KG1 (cell line): ENCODE measurements at places on chromosomes 7 and 10.
A peak's percentile ranks its signal among the peaks of the same experiment; 100 is the strongest.

DNA sequence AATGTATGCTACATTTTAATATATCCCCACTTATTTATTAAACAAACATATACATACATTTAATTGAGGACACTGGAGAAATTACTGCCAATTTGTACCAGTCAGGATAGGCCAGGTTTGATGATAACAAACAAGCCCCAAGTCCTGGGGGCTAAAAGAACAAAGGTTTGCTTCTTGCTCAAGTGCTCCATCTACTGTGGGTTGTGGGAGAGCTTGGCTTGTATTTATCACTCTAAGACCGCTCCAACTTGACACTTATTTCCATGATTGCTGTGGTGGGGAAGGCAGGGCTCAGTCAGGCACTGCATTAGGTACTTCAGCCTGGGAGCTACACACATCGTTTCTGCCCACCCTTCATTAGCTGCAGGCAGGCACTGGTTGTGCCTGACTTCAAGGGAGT lies 136.6 kb upstream of the ZNF32 start:
- DNase-seq, result no peak

GRCh38 chr10:110893559-110894179 lies 21.9 kb downstream of the PDCD4 start:
- peak; percentile 28 for DNase-seq

- DNase-seq, result no peak
These were observed 174.4 kb upstream of the LYZL2 start for GRCh38 chr10:30803892-30804322.

DNA sequence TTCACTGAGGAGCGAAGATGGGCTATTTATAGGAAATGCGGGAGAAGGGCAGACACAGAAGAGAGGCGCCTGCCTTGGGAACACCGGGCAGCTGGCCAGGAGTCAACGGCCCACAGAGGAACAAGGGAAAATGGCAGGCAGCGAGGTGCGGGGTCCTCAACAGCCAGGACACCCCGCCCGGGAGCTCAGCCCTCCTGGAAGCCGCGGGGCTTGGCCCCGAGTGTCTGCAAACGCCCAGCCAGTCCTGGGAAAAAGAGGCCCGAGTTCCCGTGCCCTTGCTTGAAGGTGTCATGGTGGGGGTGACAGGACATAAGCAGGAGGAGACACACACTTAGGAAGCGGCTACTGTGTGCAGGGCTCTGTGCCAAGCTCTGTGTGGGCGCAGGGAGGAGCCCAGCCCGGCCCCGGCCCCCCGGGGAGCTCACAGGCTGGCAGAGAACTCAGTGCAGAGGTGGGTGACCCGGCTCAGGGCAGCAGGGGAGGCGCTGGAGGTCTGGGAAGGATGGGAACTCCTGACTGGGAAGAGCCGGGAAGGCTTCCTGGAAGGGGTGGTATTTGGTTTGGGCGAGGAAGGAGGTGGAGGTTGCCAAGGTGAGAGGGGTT lies 79.9 kb downstream of the ELFN1 start:
- DNase-seq, result no peak

DNA sequence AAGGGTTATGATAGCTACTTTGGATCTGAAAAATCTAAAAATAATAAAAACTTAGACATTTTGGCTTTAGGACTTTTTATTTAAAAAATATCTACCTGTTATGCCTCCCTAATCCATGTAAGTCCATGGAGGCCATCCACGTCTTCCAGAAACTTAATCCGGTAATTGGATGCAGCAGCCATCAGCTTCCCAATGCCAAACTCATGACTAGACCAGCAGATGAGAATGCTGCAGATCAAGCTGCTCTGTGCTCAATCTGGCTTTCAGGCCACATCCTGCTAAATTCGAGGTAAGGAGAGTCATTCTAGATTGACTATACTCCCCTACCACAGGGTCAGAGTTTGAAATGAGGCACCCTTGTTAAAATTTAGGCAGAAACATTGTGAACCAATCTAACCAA lies 168.5 kb upstream of the TCERG1L start:
- DNase-seq, result no peak

DNA sequence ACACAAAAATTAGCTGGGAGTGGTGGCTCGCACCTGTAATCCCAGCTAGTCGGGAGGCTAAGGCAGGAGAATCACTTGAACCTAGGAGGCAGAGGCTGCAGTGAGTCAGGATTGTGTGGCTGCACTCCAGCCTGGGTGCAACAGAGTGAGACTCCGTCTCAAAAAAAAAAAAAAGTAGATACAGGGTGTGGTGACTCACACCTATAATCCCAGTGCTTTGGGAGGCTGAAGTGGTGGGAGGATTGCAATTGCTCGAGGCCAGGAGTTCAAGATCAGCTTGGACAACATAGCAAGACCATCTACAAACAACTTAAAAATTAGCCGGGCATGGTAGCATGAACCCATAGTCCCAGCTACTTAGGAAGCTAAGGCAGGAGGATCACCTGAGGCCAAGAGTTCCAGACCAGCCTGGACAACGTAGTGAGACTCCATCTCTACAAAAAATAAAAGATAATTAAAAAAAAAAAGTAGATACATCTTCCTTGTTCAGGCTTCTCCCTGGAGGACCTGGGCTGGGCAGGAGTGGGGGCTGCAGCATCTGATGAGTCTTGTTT lies 2.0 kb downstream of the MOSPD3 start:
- DNase-seq, result no peak

GRCh38 chr10:130074639-130075038 lies 36.0 kb downstream of the C10orf143 start:
- no peak for DNase-seq

DNA sequence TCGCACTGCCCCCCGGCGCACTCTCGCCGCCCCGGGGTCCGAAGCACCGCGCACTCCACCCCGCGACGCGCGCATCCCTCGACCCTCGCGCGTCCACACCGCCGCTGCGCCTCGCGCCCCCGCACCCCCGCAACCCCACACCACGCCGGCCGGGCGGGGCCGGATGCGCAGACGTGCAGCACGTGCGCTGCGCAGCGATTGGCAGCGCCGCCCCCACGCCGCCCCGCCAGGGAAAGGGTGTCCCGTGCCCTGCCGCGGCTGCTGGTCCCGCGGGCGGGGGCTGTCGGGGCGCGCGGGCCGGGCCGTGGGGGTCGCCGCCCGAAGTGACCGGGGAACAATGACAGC lies 53.7 kb upstream of the KDM7A start:
- DNase-seq, result no peak

DNA sequence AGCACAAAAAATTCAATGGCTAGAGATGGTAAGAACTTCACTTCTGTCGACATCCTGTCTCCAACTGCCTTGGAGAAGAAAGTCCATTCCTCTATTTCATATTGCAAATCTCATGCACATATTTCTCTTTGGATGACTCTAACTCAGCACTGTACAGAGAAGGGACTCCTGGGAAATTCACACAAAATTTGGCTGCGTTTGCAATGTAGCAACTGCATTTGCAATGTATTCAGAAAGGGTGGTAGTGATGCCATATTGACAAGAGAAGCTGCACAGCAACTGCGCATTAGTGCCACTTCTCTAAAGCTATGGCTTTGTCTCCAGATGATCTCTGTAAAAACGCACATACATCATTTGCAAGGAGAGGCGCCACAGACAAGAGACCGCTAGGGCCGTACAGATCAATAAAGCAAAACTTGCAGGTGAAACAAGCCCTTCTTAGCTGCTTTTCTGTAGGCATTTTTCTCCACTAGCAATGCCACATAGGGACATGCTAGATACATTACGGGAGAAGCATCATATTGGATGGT lies 389.5 kb downstream of the TCERG1L start:
- DNase-seq, result no peak

DNA sequence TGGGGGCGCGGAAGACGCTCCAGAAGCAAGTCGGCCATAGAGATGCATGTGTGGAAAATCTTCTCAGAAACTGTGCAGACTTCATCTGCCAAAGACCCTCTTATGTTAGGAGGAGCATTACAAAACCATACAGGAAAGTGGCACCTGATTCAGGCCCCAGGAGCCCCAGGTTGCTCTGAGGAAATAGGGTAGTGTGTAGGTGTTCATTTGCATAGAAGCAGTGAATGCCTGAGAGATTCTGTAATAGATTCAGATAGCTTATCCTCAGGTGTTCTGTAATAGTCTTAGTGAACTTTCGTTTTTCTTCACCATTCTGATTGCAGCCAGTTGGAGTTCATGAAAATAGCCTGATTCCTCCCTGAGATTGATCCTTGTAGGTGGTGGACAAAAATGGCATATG lies 106.4 kb upstream of the GJD4 start:
- no peak for DNase-seq

- no peak for DNase-seq
These were observed 1.9 kb downstream of the DGKI start for GRCh38 chr7:137844677-137845425.

- DNase-seq, result no peak
These were observed 74.6 kb upstream of the EGFR start for GRCh38 chr7:54944179-54944578.

DNA sequence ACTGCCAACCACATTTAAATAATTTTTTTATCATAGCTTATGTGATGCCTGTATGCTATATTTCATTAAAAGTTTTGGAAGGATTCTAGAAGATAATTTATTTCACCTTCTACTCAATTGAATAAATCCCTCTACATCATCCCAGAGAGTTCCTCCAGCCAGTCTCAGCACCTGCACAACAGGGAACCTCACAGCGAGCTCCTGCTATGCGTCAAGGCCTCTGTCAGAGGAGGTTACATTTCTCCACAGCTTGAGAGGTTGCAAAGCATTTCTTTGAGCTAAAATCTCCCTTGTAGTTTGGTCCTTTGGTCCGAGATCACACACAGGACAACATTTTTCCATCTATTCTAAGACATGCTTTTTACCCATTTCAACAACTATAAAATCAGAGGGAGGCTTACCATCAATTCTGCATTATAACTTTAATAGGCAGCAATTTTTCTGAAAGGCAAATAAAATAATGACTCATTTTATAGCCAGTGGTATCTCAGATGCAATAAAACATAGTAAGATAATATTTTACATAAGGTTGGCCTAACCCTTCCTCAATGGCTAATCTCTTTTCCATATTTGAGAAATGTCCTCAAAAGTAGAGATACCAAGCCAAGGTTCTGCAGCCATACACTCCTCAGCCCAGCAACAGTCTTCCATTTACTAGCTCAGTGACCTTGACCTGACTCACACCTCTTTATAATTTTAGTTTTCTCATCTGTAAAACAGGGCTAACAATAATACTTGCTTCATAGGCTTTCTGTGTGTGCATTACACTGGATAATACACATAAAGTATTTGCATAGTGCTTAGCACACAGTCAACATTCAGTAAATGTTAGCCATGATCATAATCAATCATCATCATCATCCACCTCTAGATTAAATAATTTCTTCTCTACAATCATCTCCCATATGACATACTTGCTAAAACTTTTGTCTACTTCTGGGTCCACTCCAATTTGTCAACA lies 68.8 kb downstream of the DOCK4 start:
- no peak for DNase-seq

DNA sequence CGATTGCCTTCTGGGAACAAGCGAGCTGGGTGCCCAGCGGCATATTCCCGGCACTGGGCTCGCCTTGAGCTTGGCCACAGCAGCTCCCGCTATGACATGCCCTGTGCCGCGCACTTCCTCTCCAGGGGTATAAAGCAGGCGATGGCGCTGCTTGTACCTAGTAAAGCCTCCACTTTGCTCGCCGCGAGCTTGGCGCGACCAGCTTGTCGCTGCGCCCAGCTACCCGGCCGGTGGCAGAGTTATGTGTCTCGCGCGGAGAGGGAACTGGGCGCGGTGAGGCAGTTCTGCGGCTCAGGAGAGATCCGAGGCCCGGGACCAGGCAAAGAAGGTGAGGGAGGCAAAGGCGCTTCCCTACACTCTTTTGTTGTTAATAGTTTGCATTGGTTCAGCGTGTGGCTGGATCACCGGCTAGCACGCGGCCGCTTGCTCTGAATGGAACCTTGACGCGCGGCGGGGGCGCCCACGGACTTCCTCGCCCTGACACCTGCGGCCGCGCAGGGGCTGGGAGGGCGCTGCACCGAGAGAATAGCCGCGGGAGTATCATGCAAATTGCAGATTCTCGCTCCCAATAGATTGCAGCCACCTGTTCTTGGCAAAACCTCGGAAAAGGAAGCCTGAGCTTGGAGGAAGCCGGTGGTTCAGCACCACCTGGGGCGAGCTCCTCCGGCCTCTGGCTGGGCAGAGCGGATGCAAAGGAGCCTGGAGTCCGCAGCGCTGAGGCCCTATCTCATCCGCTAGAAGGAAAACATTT lies 3.0 kb upstream of the BUB3 start:
- no peak for DNase-seq

DNA sequence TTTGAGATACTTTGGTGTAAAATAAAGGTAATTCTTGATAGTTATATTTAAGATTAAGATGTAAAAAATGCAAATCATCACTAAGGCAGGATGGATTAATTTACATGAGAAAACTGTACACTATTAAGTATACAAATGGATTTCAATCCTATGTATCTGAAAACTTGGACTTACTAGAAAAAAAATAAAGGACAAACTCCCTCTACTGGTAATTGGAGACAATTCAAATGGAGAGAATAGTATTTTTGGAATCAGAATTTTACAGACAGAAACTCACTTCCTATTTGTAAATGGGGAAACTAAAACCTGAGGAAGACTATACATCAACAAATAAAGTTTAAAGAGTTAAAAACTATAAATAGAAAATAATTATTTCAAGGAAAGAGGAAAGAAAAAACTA lies 62.6 kb downstream of the CUL2 start:
- no peak for DNase-seq

DNA sequence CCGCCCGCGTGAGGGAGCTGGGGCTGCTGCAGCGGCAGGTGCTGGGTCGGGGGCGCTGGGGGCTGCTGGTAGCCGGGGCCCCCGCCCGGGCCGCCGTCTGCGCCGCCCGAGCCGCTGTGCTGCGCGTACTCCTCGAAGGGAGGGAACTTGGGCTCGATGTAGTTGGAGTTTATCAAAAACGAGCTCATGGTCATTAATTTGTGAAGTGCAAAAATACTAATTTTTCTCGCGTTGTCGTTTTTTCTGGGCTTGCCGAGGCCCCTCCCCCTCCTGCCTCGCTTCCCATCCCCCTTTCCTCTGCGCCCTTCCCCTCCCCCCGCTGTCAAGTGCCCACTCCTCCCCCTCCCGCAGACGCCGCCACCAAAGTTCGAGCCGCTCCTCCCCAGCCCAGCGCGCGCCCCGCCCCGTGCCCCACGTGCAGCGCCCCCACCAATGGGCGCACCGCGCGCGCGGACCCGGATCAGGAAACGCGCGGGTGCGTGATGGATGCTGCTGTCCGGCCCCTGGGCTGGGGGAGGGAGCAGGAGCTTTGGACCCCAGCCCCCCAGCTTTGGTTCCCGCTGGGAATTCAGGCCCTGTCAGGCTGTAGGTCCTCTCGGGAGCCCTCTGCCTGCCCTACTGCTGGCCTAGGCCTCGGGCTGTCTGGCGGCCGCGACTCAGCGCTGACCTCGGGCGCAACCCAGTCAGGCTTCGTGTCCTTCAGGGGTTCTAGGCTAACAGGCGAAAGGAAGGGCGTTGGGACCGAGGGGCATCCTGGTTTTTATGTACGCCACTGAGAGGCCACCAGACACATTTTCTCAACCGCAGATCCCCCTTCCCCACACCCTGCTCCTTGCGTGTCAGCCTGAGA lies at the start of gene HOXA4:
Gene HOXA4 (minus strand): TSS at position 218 of the 850 bp plus-strand sequence. CDS start 24 bp downstream, at position 194.
- DNase-seq, result no peak
